ENCODE measurements at places on chromosomes 7 and 10.

DNA sequence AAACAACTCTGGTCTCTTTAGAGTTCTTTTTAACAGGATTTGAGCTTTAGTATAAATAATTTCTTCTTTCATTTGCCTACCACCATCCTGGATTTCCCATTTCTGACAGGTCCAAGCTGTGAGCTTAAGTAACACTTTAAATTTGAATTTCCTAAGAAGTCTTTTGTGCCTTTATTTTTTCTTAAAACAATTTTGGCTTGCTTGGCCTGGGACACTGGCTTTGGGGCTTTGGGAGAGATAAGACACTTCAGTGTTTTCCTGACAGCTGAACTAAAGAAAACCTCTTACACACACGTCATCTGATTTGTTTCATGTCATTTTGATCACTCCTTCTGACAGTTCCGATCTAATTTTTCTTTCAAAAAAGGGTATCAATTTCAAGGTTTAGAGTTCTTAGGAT is 121.3 kb upstream of the BMPER start:
- no peak for ATAC-seq
- H3K27me3 ChIP-seq: no peaks in the 10 kb centered on the region
- peaks cover 8% of the 10 kb centered on the region for H3K36me3 ChIP-seq
- H3K4me3 ChIP-seq: no peak overlapping the region
- H3K4me1 ChIP-seq: no peaks in the 10 kb centered on the region
- H3K27ac ChIP-seq: no peak overlapping the region

- no peaks in the 10 kb centered on the region for H3K36me3 ChIP-seq
- H3K4me1 ChIP-seq: no peaks in the 10 kb centered on the region
- no peak overlapping the region for H3K27ac ChIP-seq
- H3K4me3 ChIP-seq: no peak overlapping the region
Observed at GRCh38 chr7:137196648-137197047, 146.9 kb downstream of the PTN start.

DNA sequence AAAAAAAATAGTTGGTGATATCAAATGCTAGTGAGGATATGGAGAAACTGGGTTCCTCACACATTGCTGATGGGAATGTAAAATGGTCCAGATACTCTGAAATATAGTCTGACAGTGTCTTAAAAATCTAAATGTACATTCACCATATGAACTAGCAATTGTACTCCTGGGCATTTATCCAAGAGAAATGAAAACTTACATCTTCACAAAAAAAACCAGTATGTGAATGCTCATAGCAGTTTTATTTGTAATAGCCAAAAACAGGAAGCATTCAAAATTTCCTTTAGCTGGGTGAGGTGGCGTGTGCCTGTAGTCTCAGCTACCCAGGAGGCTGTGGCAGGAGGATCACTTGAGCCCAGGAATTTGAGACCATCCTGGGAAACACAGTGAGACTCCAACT is 2.1 kb upstream of the SSC4D start:
- H3K27ac ChIP-seq: no peak overlapping the region
- H3K36me3 ChIP-seq: no peaks in the 10 kb centered on the region
- peaks cover 4% of the 10 kb centered on the region for H3K27me3 ChIP-seq
- no peaks in the 10 kb centered on the region for H3K4me1 ChIP-seq
- no peak for ATAC-seq

DNA sequence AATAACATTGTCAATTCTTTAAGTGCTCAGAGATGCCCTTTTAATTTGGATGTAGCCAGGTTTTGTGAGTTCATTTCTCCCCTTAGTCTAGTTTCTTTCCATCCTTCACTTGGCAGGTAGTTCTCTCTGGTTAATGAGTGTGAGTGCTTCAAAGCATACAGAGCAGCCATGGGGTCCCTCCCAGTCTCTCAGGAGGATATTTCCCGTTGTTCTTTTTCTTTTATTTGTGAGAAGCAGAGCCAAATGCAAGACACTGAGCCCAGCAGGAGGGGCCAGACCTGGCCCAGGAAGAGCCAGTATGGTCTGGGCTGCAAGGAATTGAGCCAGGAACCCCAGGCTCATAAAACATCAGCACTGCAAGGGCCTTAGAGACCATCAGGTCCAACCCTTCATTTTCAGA is 52.4 kb downstream of the PLCE1 start:
- no peak for ATAC-seq
- H3K36me3 ChIP-seq: no peaks in the 10 kb centered on the region
- peaks cover 10% of the 10 kb centered on the region for H3K27me3 ChIP-seq
- H3K4me3 ChIP-seq: no peak overlapping the region
- H3K4me1 ChIP-seq: no peaks in the 10 kb centered on the region

DNA sequence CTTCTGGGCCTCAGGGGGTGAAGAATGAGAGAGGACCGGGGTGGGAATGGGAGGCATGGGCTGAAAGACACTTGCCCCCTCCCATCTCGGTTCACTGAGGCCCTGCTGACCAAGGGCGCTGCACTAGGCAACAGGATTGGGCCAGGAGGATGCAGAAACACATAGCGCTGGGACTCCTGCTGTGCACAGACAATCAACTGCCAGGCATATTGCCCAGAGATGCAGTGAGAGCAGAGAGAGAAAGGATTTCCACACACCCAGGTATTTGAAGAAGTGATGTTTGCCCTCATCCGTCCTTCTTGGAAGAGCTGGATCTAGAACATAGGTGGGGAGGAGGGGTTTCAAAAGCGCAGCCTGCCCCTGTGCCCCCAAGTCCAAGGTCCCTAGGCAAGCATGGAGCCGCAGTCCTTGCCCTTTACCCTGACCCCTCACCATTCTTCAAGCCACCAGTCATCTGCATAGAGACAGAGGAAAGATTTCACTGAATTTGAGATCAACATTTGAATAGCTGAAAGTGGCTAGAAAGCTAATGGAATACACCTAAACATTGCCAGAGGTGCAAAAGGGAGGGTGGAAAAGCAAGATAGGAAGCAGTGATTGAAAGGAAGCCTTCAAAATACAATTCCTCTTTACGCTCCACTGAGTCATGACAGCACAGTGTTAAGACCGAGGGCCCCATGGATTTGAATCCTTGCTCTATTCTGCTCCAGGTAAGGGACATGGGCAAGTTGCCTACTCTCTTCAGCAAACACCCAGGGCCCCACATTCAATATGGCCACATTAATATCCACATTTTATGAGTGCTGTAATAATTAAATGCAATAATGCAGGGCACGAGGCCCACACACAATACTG is 44.2 kb upstream of the TNS3 start:
- no peak overlapping the region for H3K27ac ChIP-seq
- no peak overlapping the region for H3K4me3 ChIP-seq
- ATAC-seq: no peak
- H3K36me3 ChIP-seq: no peaks in the 10 kb centered on the region
- no peaks in the 10 kb centered on the region for H3K27me3 ChIP-seq

GRCh38 chr10:127635882-127636281 is 86.8 kb downstream of the NPS start:
- H3K4me3 ChIP-seq: no peak overlapping the region
- no peak for ATAC-seq
- H3K27me3 ChIP-seq: no peaks in the 10 kb centered on the region
- no peak overlapping the region for H3K27ac ChIP-seq

DNA sequence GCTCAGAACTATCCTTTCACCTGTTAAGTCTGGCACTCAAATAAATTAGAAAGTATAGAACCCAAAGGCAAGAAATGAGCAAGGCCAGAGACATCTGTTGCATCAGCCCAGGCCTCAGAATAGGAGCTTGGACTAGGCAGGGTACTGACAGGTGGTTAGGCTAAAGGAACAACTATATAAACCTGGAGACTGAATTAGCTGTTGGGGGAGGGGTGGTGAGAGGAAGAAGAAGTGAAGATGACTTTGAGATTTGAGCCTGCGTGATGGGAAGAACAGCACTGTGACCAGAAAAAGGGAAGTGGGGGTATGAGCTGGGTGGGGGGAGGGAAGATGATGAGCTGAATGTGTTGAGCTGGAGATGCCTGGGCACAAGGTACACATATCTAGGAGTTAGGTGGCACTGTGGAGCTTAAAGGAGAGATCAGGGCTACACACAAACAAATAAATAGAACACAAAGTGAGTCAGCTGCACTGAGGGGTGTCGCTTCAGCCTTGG is 244.7 kb downstream of the PTEN start:
- H3K4me1 ChIP-seq: peaks cover 18% of the 10 kb centered on the region
- H3K36me3 ChIP-seq: no peaks in the 10 kb centered on the region
- no peak for ATAC-seq
- no peak overlapping the region for H3K27ac ChIP-seq
- no peaks in the 10 kb centered on the region for H3K27me3 ChIP-seq

DNA sequence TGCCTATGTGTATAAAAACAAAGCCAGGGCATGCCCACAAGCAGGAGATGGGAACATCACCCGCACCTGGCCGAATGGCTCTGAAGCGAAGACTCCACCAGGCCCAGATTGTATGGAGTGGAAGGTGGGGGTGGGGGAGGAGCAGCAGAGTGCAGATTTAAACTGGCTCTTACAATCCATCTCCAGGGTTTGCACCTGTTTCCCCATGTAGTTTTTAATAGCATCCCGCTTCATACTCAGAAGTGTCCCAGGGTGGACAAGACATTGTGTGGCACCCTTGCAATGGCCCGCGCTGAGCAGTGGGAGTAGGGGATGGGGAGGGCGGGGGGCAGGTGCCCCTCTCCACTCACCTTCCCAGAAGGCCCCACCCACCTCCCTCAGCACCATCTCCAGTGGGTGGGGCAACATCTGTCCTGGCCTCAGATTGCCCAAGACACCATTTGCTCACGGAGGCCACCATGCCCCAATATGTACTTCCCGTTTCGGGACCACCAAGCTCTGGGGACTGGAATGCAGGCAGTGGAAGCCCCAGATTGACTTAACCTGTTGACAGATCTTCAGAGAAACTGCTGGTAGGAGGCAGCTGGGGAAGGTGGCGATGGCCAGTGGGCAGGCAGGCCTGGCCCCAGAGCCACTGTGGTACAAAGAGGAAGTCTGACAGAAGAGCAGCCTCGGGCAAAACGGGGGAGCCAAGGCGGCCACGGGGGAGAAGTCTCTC is 23.0 kb downstream of the VSIR start:
- H3K27ac ChIP-seq: peak overlapping the region; percentile 97
- H3K4me1 ChIP-seq: peaks cover 74% of the 10 kb centered on the region
- no peaks in the 10 kb centered on the region for H3K27me3 ChIP-seq
- ATAC-seq: no peak

DNA sequence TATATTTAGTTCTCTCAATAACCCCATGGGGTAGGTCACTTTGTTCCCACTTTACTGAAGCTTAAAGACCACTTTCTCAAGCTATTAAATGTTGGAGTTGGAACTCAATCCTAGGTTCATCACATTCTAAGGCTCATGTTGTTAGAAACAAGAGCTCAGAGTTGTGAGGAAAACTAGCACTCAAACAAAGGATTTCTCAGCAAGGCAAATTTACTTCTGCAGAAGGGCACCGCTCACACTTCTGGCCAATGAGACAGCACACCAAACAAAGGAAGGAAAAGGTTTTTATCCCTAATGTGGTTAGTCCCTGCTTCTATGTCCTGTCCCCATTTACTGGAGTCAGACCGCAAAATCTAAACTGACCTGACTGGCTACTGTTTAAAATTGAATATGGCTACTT is 214.6 kb upstream of the PHF14 start:
- no peaks in the 10 kb centered on the region for H3K36me3 ChIP-seq
- H3K4me1 ChIP-seq: no peaks in the 10 kb centered on the region
- no peaks in the 10 kb centered on the region for H3K27me3 ChIP-seq

- peaks cover 9% of the 10 kb centered on the region for H3K27me3 ChIP-seq
- ATAC-seq: no peak
- H3K36me3 ChIP-seq: no peaks in the 10 kb centered on the region
- H3K4me3 ChIP-seq: no peak overlapping the region
- H3K27ac ChIP-seq: no peak overlapping the region
Observed at GRCh38 chr7:127214956-127215718, 37.6 kb downstream of the GRM8 start.

DNA sequence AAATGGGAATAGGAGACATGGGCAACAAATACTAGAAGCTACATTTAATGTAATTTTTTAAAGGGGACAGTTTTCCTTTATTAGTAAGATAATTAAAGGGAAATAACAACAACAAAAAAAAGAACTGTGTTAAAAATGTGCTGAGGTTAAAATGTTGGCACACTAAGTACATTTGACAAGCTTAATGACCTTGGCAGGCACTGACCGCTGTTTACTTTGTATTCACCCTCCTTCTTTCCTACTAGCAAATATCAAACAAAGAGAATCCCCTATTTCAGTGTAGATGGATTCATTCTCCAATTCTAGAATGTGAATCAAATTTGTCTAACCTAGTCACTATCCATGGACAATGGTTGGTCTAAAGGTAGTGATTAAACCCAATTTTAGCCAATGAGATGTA is 77.5 kb upstream of the TOMM7 start:
- H3K4me1 ChIP-seq: peaks cover 13% of the 10 kb centered on the region
- H3K27me3 ChIP-seq: peaks cover 9% of the 10 kb centered on the region
- H3K4me3 ChIP-seq: no peak overlapping the region
- no peak for ATAC-seq
- no peak overlapping the region for H3K27ac ChIP-seq

GRCh38 chr10:33334805-33335550 is 511 bp upstream of the NRP1 start:
- no peaks in the 10 kb centered on the region for H3K36me3 ChIP-seq
- peaks cover 6% of the 10 kb centered on the region for H3K4me1 ChIP-seq
- H3K27me3 ChIP-seq: peaks cover 53% of the 10 kb centered on the region
- peak; percentile 62 for ATAC-seq
- H3K4me3 ChIP-seq: peak overlapping the region; percentile 84

DNA sequence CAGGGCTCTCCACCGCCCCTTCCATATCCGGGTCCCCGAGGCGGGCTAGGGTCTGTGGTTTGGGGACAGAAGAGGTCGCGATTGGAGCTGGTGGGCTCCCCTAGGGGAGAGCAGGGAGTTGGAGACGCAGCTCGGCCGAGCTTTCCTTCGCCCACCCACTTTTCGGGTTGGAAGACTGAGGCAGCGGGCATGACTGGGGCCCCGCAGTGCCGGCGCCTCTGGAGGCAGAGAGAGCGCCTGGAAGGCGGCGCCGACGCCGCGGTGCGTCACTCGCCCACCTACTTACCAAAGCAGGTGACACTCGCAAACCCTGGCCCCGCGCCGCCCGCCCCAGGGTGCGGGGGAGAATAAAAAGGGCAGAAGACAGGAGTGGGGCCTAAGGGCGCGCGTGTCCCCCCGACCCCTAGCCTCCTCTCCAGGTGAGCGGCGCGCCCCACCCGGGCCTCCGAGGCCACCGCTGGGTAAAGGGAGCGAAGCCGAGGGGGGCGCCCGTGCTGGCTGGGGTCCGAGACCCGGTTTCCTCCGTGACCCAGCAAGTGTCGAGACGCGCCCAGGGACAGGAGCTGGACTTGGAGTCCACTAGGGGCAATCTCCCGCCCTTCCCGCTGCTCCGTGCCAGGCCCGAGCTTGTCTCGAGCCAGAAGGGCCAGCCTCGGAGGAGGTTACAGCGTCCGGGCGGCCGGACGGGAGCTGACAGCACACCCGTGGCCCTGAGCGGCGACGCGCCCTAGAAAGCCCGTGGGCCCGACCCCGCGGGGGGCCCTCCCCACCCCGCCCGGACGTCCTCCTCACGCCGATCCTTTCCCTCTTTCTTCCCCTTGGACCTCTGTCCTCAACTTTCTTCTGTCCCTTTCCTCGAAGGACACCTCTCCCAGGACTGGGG is 34.4 kb upstream of the GRID1 start:
- no peaks in the 10 kb centered on the region for H3K27me3 ChIP-seq
- peak; percentile 76 for ATAC-seq
- H3K4me1 ChIP-seq: peaks cover 3% of the 10 kb centered on the region
- peak overlapping the region; percentile 90 for H3K27ac ChIP-seq

GRCh38 chr7:6317797-6318438 is 45.5 kb upstream of the CYTH3 start:
- peaks cover 1% of the 10 kb centered on the region for H3K4me1 ChIP-seq
- peak; percentile 23 for ATAC-seq
- no peaks in the 10 kb centered on the region for H3K27me3 ChIP-seq

All from activated T-helper 17 cell treated with anti-CD3 and anti-CD28 coated beads, Interleukin-2, amount 50 U/mL, for 72 hours (primary cell).